ENCODE measurements at places on chromosomes 5 and 9. TPM values are rescaled to one million over a fixed set of nuclear protein-coding genes. Genes with fewer than 3 reads are reported as not detected.

DNA sequence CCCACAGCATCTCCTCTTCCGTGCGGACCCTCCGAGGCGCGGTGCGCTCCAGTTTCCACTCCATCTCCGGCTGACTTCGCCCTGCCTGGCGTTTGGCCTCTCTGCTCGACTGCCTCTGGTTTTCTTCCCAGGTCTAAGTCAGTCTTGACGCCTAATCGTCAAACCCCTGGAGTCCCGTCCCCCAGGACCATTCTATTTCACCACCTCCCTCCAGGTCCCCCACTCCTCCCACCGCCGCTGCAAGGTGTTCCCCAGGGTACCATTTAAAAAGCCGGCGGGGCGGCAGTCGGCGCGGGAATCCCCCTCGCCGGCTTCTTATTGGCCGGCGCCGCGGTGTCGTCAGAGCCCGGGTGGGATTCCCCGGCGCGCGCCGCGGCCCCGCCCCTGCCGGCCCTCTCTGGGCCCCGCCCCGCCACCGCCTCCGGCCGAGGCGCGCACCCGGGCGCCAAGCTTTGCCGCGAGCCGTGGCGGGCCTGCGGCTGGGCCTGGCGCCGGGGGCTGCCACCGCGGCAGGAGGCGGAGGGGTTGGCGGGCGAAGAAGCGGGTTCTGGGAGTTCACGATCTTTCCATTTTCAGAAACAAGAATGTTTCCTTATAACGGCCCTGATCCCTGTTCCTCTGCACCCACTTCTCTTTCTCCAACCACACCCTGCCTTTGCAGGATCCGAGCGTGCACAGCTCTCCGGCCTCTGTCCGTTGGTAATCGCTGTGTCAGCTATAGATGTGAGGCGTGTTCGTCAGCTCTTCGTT, at the start of gene CDC20B:
CDC20B (minus strand) TSS at position 241 of the 750 bp plus-strand sequence; CDS start at position 64, 177 bp downstream.
- peaks cover 27% of the 10 kb centered on the region for H3K27me3 ChIP-seq
- peak; percentile 60 for DNase-seq
- no peaks in the 10 kb centered on the region for H3K36me3 ChIP-seq
- H3K4me1 ChIP-seq, result peaks cover 6% of the 10 kb centered on the region
- peak within 1 kb of the TSS; percentile 14 for H3K27ac ChIP-seq

- DNase-seq, result no peak
- H3K4me1 ChIP-seq, result no peaks in the 10 kb centered on the region
- no peak overlapping the region for H3K27ac ChIP-seq
- no peak overlapping the region for H3K4me3 ChIP-seq
- H3K36me3 ChIP-seq, result no peaks in the 10 kb centered on the region
Measured at GRCh38 chr5:156951359-156951758, 11.7 kb downstream of the TIMD4 start.

DNA sequence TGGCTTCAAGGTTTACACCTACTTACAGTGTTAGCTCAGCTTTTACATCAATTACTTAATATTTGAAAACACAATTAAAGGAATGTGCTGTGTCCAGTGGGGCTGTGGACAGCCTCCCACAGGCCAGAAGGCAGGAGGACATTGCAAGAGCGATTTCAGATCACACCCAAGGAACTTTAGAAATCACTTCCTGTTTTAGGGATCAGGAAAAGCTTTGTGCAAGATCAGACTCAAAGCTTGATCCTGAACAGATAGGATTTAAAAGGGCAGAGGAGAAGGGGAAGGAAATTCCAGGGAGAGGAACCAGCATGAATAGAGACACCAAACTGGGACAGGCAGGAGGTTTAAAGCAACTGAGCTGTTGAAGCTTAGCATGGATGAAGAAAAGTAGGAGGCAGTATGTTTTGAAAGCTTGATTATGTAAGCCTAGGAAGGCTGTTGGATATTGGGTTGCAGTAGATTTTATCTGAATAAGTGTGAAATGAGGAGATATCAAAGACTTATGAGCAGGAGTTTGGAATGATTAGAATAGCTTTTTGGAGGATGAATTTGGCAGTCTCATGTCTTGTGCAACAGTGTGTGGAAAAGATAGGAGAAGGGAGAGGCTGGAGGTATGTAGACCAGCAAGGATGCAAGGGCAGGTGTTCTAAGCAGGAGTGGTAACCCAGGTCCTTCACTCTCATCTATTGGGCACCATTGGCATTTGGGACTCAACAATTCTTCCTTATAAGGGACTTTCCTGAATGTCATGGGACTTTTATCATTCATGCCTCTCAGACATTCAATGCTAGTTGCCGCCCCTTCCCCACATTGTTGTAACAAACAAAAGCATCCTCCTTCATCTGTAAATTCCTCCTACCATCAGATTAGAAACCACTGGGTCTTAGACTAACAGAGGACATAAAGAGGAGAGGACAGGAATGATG, 123.5 kb downstream of the TARS1 start:
- H3K36me3 ChIP-seq, result no peaks in the 10 kb centered on the region
- no peaks in the 10 kb centered on the region for H3K27me3 ChIP-seq
- H3K4me3 ChIP-seq, result no peak overlapping the region

DNA sequence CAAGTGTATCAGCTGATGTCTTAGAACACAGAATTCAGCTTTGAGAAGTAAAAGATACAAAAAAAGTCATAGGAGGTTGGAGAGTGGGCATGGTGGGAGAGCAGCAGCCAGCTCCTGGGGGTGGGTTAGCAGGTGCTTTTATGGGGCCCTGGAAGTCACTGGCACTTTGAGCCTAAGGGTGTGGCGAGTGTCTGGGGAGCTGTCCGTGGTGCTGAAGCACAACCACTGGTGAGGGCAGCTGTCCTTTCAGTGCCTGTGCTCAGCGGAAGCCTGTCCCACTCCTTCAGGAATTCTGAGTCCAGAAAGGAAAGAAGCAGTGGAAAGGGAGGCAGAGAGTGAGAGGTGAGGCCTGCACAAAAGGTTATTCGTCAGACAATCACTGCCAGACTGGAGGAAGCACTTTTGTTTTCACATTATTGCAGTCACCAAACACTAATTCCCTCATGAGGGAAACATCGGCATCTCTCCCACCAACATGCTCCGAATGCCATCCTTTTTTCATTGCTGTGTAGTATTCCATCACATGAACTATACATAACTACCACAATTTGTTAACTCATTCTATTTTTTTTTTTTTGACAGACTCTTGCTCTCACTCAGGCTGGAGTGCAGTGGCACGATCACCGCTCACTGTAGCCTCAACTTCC, 59.4 kb upstream of the RAPGEF1 start:
- H3K36me3 ChIP-seq, result no peaks in the 10 kb centered on the region
- DNase-seq, result peak; percentile 32
- H3K27ac ChIP-seq, result no peak overlapping the region
- no peak overlapping the region for H3K4me3 ChIP-seq
- no peaks in the 10 kb centered on the region for H3K4me1 ChIP-seq

- H3K27ac ChIP-seq, result no peak overlapping the region
- no peaks in the 10 kb centered on the region for H3K4me1 ChIP-seq
- no peaks in the 10 kb centered on the region for H3K27me3 ChIP-seq
- no peaks in the 10 kb centered on the region for H3K36me3 ChIP-seq
- no peak for DNase-seq
Measured at GRCh38 chr5:74224331-74224730, 416.2 kb downstream of the ENC1 start.

DNA sequence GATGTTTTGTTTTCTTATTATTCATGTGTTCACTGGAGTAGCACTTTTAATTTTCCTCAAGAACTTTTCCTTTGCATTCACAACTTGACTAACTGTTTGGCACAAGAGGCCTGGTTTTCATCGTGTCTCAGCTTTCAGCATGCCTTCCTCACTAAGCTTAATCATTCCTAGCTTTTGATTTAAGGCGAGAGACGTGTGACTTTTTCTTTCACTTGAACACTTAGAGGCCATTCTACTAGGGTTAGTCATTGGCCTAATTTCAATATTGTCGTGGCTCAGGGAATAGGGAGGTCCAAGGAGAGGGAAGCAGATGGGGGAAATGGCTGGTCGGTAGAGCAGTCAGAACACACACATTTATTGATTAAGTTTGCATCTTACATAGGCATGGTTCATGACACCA, 94.0 kb downstream of the ZNF462 start:
- H3K4me1 ChIP-seq, result peaks cover 2% of the 10 kb centered on the region
- DNase-seq, result peak; percentile 89
- no peaks in the 10 kb centered on the region for H3K36me3 ChIP-seq
- no peaks in the 10 kb centered on the region for H3K27me3 ChIP-seq
- no peak overlapping the region for H3K4me3 ChIP-seq

DNA sequence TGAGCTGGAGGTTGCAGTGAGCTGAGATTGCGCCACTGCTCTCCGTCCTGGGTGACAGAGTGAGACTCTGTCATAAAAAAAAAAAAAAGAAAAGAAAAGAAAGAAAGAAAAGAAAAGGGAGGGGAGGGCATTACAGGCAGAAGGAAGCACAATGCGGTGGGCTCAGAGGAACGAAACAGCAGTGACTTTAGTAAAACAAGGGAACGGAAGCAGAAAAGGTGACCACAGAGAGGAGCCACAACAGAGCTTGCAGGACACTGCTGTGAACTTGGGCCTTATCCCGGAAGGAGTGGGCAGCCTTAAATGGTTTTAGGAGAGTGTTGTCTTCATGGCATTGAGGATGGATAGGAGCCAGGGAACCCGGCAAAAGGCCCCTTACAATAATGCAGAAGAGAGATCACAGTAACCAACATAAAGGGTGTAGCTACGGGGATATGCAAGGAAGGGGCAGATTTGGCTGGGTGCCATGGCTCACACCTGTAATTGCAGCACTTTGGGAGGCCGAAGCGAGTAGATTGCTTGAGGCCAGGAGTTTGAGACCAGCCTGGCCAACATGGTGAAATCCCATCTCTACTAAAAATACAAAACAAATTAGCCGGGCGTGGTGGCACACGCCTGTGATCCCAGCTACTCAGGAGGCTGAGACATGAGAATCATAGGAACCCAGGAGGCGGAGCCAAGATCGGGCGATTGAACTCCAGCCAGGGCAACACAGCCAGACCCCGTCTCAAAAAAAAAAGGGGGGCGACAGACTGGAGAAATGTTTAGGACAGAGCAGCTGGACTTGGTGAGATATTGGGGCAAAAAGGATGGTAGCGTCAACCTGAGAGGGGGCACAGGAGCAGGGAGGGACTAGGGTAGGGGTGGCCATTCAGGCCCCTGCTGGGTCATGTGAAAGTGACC, 83.9 kb upstream of the ZBTB43 start:
- H3K27me3 ChIP-seq, result peaks cover 16% of the 10 kb centered on the region
- H3K27ac ChIP-seq, result no peak overlapping the region
- no peaks in the 10 kb centered on the region for H3K4me1 ChIP-seq
- H3K36me3 ChIP-seq, result no peaks in the 10 kb centered on the region

DNA sequence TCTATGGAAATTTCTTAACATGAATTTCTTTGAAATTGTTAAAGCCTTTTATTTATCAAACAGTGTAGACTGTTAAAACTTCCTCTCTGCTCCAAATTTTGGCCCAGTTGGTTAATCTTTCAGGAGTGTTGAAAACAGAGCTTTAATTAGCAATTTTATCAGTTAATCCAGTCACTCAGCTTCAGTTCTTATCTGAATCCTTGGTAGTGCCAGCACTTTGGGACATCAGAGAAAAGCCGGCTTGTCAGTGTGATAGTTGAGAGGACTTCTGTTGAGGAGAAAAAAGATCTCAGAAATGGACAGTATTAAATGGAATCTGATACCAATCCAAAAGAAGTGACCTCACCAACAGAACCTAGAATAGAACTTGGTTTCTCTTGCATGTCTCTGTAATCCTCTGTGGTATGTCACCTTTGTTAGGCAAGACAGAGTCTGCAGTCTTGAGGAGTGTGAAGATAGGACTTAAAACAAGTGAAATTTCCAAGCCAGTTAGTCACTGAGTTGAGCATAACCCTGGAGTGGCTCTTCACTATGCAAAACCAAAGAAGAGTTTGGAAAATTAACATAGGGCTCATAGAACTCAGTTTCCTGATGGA, 251.8 kb downstream of the NNT start:
- H3K27ac ChIP-seq, result no peak overlapping the region
- H3K4me3 ChIP-seq, result no peak overlapping the region
- H3K4me1 ChIP-seq, result no peaks in the 10 kb centered on the region
- H3K27me3 ChIP-seq, result no peaks in the 10 kb centered on the region
- peak; percentile 28 for DNase-seq

GRCh38 chr9:96491079-96491879, 41.3 kb downstream of the HABP4 start:
- H3K4me3 ChIP-seq, result no peak overlapping the region
- H3K27ac ChIP-seq, result peak overlapping the region; percentile 69
- peaks cover 28% of the 10 kb centered on the region for H3K4me1 ChIP-seq
- peaks cover 16% of the 10 kb centered on the region for H3K36me3 ChIP-seq

DNA sequence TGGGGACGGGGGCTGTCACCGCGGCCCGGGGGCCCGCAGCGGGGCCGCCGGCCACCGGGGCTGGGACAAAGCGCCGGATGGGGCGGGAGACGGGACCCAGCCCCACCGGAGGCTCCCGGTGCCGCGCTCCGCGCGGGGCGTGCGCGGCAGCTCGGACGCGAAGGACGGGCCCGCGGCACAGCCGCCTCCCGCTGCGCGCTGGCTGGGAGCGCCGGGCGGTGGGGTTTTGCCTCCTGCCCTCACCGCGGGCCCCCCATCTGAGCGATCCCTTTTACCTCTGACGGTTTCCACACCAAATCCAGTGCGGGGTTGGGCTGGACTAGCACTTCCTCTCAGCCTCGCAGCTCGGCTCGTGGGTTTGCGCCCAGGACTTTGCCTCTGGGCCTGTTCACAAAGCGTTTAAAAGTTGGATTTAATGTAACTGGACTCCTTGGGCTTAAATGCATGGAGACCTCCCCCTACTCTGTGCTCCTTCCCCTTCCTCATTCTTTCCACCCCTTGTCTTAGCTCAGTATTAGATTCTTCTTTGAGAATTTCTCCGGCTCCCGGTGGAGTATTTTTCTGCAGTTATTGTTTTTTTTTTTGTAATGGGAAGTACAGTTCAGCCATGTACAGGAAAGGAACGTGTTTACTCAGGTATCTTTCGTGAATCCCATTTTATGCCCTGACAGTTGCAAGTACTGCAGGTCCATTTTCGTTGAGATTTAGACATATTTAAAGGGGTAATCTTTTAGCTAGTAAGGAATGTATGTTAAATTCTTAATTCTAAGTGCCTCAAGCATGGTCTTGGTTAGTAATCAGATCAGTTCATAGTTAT, 691 bp downstream of the FCHO2 start:
- H3K4me1 ChIP-seq, result peaks cover 8% of the 10 kb centered on the region
- no peaks in the 10 kb centered on the region for H3K27me3 ChIP-seq
- peak overlapping the region; percentile 67 for H3K27ac ChIP-seq
- H3K4me3 ChIP-seq, result peak overlapping the region; percentile 78

GRCh38 chr5:82309091-82309531, 31.0 kb upstream of the RPS23 start:
- H3K4me1 ChIP-seq, result no peaks in the 10 kb centered on the region
- H3K27ac ChIP-seq, result no peak overlapping the region
- no peaks in the 10 kb centered on the region for H3K36me3 ChIP-seq

DNA sequence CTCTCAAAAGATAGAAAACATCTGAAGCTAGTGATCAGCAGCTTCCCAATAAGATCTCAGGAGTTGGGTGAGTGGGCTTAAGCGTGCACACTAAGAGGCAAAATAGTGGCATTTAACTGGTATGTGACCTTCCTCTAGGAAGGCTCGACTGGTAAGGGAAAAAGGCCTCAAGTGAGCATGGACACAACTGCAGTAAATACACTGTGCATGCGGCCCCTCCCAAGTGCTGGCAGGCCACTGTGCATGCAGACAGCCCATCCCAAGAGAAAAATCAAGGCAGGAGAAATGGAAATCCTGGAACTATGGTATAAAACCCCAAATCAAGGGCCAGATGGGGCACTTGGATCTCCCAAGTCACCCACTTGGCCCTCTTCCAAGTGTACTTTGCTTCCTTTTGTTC, 112.7 kb downstream of the SMC2 start:
- H3K4me1 ChIP-seq, result no peaks in the 10 kb centered on the region
- H3K36me3 ChIP-seq, result no peaks in the 10 kb centered on the region
- H3K27ac ChIP-seq, result no peak overlapping the region
- DNase-seq, result no peak
- no peak overlapping the region for H3K4me3 ChIP-seq
- H3K27me3 ChIP-seq, result no peaks in the 10 kb centered on the region

Gene CENPK
- total RNA-seq, result 4.9 TPM

Gene BDP1
- 21.3 TPM for total RNA-seq

Gene ARID3C
- total RNA-seq, result under 0.01 TPM

Gene SPATA31C1
- total RNA-seq, result not detected

Gene ZNF883
- total RNA-seq, result 6.2 TPM

Gene CDC37L1
- total RNA-seq, result 15.4 TPM

Gene FBXL7
- total RNA-seq, result 3.3 TPM

Measured in fibroblast of lung (primary cell).